ENCODE measurements at places on chromosomes 7 and 10.

- no peak for DNase-seq
Observed at GRCh38 chr7:49279891-49280290, 355.5 kb downstream of the CDC14C start.

DNA sequence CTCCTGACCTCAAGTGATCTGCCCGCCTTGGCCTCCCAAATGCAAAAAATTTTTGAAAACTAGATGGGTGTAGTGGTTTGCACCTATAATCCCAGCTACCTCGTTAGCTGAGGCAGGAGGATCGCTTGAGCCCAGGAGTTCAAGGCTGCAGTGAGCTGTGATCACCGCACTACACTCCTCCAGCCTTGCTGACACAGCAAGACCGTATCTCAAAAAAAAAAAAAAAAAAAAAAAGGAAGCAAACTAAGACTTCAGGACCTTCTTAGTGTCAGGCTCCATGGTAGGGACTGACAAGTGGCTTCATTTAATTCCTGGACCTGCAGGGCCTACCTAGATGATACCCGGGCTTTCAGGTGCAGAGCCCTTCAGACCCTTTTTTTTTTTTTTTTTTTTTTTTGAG lies 2.5 kb downstream of the POP7 start:
- DNase-seq, result no peak

- DNase-seq, result no peak
Observed at GRCh38 chr7:44703921-44704320, 44.7 kb upstream of the ZMIZ2 start.

- no peak for DNase-seq
Observed at GRCh38 chr7:96085953-96086352, 235.9 kb downstream of the SLC25A13 start.

DNA sequence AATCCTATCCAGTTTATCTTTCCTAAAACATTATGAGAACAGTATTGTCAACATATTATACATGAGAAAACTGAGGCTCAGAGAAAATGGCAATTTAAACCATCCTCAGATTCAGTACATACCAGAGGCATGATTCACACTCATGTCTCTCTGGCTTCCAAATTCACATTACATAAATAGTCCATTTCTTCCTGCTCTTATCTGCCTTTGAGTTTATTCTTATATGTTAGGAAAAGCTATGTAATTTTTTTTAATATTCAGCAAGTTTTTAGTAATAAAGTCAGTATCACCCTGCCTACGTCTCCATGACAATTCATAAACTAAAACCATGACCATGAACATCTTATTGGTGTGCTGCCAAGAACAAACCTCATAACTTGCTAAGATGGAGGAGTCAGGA lies 1260.2 kb upstream of the SORCS1 start:
- no peak for DNase-seq

DNA sequence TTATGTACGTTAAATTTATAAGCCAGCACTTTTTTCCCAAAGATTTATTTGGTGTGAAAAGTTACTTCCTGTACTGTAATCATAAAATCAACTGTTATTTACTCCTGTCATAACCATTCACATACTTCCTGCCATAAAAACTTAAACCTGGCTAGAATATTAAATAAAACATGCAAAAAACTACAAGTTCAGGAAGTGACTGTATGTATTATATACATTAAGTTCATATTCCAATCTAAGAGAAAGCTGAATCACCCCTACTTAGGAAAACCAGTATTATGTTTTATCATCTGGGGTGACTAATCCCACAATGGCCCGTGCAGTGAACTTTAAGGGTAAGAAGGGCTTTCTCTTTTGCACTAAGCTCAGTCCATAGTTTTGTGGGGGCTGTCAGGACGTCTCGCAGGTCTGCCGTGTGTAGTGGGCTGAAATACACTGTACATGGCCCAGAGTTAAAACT lies 183.7 kb upstream of the KLF14 start:
- DNase-seq, result peak; percentile 34

- no peak for DNase-seq
Observed at GRCh38 chr7:137875746-137876145, 29.0 kb upstream of the DGKI start.

GRCh38 chr10:31897506-31897905 lies 31.1 kb downstream of the ARHGAP12 start:
- no peak for DNase-seq

DNA sequence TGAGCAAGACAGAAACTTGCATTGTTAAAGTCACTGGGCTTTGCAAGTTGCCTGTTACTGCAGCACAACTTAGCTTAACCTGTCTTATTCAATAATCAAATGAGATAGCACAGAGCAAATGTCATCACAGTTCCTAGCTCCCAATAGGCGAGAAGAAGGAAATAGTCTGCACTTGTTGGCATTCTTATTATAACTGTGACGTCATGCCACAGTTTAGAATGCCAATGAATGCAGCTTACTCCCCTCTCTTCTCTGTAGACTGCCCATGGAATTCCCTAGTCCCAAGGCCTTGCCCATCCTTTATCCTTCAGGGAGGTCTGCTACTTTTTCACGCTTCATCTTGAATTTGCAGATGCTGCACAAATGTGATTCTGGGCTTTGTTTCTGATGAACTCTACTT lies 1094.9 kb upstream of the AUTS2 start:
- DNase-seq, result no peak

Measured in hematopoietic multipotent progenitor cell treated with erythropoietin and hydrocortisone succinate and interleukin-3 and kit ligand, for 4 days (in vitro differentiated cells).